ENCODE measurements at places on chromosomes 1 and 21.

- peak; percentile 89 for DNase-seq
Observed at GRCh38 chr1:72284348-72285073, 2.2 kb upstream of the NEGR1 start.

GRCh38 chr1:234921266-234922062, 207.2 kb downstream of the TOMM20 start:
- no peak for DNase-seq

- no peak for DNase-seq
Observed at GRCh38 chr1:115900856-115901255, 59.9 kb upstream of the NHLH2 start.

DNA sequence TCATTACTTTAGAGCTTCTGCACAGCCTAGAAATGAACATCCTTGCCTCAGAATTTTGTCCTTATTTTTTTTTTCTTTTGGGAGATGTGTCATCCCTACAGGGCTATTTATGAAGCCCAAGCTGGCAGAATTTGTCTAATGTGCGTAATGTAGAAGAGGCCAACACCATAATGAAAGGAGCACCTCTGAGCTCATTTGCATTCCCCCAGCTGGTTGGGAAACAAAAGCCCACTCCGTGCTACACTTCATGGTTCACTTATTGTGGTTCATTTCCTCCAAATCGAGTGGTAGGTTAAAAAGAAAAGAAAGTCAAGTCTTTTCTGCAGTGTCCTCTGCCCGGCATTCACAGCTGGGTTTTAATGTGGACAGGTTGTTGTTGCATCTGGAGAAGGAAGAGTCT, 73.5 kb downstream of the KAZN start:
- no peak for DNase-seq

DNA sequence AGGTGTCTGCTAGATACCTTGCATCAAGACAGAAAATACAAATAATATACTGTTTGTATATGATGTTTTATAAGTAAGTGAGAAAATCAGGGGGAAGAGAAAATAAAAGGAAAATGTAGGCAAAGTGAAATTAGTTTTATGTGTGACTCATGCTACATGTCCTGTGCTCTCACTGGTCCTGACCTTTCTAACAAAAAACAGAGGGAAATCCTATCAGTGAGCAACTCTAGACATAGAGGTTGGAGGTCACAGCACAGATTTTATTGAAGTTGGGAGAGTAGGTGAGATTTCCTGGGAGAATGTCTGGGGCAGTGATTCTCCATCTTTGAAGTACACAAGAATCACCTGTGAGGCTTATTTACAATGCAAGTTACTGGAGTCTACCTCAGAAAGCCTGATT, 9.5 kb downstream of the SCCPDH start:
- no peak for DNase-seq

- no peak for DNase-seq
Observed at GRCh38 chr1:227996187-227996950, 10.4 kb upstream of the WNT3A start.

- DNase-seq, result no peak
Observed at GRCh38 chr21:16194788-16195537, 465.2 kb downstream of the USP25 start.

DNA sequence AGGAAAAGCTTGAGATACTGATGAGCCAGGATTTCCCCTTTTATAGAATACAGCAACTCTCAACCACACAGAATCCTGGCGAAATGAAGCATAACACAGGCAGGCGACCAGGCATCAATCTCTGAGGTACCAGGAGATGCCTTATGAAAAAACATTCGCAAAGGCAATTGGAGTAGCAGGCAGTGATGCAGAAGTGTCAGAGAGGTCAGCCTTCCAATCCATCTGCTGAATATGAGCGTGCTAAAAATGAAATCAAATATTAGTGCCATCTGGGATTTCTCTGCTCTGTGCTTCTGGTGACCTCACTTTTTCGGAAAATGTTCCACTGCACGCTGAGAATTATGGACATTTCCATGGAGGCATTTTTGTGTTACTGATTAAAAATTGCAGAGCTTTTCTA, 258.8 kb downstream of the VAV3 start:
- DNase-seq, result no peak

- no peak for DNase-seq
Observed at GRCh38 chr1:1664941-1665814, 6.4 kb upstream of the CDK11B start.

DNA sequence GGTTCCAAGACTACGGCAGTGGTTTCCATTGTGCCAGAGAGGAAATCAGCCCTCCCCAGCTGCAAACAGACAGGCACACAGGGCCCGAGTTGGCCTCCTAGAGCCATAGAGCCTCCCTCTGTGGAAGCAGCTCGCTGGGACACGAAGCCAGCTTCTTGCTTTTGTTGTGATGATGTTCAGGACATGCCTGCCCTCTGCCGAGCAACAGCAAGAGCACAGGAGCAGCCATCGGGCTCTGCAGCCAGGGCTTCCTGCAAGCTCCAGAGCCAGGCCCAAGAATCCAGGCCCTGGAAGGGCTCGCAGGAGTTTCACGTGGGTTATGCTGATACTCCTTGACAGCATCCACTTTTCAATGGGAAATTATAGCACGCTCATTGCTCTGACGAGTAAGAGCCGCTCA, 18.5 kb downstream of the NPHP4 start:
- no peak for DNase-seq

DNA sequence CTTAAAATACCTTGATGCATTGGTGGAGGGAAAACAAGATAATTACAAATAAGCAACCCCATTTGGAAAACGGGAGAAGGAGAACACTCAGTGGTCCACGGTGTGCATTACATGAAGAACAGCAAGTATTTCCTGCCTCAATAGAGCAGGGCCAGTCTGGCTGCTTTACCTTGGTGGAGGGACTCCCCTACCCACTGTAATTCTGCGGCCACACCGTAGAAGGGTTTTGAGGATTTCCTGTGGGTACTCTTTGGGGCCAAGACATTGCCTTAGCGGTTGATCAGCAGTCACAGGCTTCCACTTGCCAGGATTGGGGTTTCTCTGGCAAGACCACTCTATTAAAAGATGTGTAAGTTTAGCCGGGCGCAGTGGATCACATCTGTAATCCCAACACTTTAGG, 16.3 kb upstream of the TMEM54 start:
- no peak for DNase-seq

- no peak for DNase-seq
Observed at GRCh38 chr21:41726630-41726969, 40.3 kb downstream of the RIPK4 start.

DNA sequence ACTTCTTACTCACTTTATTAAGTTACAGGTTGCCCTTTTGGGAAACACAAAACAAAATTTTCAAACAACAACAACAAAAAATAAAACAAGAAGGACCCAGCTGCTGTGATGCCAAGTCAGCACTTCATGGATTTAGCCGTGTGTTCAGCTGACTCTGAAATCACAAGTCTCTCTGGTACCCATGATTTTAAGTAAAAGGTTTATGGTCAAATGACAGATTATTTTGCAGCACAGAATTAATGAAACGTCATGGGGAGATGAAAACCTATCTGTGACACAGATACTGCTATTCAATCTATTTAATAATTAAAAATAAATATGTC, 7.1 kb downstream of the AJAP1 start:
- no peak for DNase-seq

DNA sequence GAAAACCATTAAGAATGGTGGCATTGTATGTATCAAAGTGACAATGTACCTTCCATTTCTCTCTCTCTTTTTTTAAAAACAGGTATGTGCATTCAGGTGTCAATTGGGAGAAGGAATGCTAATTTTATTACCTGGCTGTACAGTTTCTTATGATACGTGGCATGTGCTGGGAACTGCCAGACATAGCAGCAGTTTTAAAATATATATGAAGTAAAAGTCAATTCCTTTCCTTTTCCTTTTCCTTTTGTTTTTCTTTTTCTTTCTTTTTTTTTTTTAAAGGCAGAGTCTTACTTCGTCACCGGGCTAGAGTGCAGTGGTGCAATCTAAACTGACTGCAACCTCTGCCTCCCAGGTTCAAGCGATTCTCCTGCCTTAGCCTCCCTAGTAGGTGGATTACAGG, 37.0 kb downstream of the SPEN start:
- DNase-seq, result no peak

- DNase-seq, result no peak
Observed at GRCh38 chr1:84632137-84632536, 57.9 kb upstream of the CTBS start.

- no peak for DNase-seq
Observed at GRCh38 chr1:33560680-33561079, 88.2 kb downstream of the ZSCAN20 start.

GRCh38 chr1:183214021-183214970, 28.2 kb downstream of the LAMC2 start:
- no peak for DNase-seq

GRCh38 chr21:37593740-37594471, 227.3 kb downstream of the DYRK1A start:
- DNase-seq, result no peak

DNA sequence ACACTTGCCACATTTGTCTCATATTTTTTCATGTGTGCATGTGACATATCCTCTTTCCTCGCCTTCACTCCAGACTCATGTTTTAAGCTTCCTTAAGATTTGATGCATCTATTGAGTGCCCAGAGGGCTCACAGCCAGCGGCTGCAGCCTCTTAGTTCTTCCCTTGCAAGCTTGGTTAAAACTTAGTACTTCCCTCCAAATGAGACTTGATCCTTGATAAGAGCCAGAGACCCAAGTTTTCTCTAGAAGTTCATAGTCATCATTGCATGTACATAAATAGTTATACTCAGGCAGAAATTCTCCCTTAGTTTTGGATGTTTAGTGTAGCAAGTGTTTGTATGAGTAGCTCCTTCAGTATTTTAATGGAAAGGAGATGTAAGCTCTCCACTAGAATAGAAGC, 337.6 kb upstream of the B3GALT2 start:
- no peak for DNase-seq

DNA sequence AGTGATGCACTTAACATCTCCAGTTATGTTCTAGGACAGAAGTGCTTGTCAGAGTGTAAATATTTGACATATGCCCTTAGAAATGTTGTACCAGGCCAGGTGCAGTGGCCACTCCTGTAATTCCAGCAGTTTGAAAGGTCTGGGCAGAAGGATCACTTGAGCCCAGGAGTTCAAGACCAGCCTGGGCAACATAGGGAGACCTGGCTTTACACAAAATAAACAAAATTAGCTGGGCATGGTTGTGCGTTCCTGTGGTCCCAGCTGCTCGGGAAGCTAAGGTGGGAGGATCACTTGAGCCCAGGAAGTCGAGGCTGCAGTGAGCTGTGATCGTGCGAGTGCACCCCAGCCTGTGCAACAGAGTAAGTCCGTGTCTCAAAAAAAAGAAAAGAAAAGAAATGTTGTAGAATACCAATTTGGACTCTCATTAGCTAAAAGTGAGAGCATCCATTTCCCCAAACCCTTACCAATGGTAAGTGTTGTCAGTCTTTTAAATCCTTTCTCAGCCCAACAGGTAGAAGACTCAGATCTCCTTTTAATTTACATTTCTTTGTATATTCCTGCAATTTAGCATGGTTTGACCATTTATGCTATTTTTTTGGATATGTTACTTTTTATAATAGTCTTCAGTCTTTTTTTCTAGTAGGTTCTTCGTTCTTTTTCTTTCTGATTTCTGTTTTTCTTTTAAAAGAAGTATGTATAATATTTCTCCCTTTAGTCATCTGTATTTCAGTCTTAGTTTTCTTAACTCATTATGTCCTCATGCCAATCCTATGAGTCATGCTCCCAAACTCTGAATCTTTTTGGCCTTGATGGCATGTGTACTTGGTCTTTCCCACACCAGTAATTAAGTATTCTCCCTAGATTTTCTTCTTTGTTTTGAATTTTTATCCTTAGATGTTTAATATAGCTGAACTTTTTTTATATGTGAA, 74.4 kb downstream of the CAMTA1 start:
- DNase-seq, result peak; percentile 96

DNA sequence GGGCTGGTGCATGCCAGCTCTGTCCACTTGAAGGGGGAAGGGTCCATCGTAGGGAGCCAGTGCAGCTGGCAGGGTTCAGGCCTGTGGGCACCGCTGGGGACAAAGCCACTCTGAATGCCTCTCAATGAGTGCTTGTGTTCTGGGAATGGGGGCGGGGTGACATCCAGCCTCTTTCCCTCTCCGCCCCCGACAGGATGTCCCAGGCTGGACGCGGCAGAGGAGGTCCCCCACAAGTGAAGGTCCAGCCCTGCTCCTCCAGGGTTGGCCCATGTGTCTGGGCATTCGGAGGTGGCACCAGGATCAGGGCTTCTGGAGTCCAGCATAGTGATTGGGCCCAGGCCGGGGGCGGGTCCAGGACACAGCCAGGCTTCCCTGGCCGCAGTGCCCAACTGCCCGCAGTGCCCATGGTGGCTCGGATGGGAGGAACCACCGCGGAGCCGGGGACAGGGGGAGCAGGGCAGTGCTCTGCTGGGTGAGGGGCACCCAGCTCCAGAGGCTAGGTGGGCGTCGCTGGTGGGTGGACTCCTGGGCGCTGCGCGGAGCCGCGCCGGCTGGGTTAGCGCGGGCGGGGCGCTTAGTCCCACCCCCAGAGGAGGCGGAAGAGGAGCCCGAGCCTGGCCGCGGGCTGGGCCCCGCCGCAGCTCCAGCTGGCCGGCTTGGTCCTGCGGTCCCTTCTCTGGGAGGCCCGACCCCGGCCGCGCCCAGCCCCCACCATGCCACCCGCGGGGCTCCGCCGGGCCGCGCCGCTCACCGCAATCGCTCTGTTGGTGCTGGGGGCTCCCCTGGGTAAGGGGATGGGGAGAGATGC, at the start of gene SHISA4:
TSS of gene SHISA4 (plus strand) at position 617 of the 808 bp plus-strand sequence. CDS start at position 714, 97 bp downstream.
- no peak for DNase-seq

DNA sequence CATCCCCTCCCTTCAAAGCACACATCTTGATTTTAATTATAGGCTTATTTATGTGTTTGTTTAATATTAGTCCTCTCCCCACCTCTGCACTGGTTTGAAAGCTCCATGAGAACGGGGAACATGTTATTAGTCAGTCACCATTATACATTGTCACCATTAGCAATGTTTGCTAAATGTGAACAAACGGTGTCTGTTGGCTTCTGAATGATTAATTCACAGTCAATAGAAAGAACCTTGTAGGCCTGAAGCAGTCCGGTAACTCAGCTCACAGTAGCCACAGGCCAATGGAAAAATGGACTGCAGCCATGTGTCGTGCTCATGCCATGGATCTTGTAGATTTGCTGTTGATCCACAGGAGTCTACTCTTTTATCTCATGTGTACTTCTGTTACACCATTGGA, 49.7 kb upstream of the NHLH2 start:
- DNase-seq, result no peak

- no peak for DNase-seq
Observed at GRCh38 chr1:161351482-161351881, 16.2 kb downstream of the CFAP126 start.

GRCh38 chr1:116326486-116326885, 46.6 kb upstream of the ATP1A1 start:
- DNase-seq, result no peak

DNA sequence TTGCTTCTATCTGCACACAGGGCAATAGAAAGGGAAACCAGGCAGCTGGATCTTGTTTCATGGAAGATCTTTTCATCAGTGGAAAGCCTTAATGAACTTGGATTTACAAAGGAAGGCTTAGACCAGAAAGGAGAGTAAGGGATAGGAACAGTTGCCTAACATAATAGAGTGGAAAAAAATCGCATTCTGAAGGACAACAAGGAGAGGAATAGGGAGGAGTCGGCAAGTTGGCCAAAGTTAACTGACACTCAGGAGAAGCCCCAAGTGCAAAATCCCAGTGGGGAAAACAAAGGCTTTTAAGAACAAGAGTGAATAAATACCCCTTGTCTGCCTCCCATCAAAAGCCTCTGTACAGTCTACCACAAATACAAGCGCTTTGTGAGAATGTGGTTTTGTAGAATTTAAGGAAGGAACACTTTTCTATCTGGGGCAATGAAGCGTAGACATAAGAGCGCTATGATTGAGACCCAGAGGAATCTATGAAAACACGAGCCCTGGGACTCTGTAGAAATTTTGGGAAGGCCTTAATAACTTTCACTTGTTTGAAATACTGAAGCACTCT, 74.1 kb downstream of the ZNF648 start:
- no peak for DNase-seq

Data from non-pigmented ciliary epithelial cell (primary cell).